Esophagus squamous epithelium (tissue), 5 donors: ENCODE measurements at places on chromosomes 12 and 14. TPM values are rescaled to one million over a fixed set of nuclear protein-coding genes. Genes with fewer than 3 reads are reported as not detected.

NAV3 gene
- total RNA-seq, result 3.0 TPM

SCN8A gene
- total RNA-seq, result 0.26 TPM

C14orf39 gene
- not detected for total RNA-seq

GPR135 gene
- 4.4 TPM for total RNA-seq

MYL2 gene
- not detected for total RNA-seq

TRPV4 gene
- 5.7 TPM for total RNA-seq

PLBD1 gene
- total RNA-seq, result 32.4 TPM

DACT1 gene
- 1.7 TPM for total RNA-seq

- no peaks in the 10 kb centered on the region for H3K36me3 ChIP-seq
- H3K27ac ChIP-seq, result no peak overlapping the region
- H3K4me3 ChIP-seq, result no peak overlapping the region
- H3K27me3 ChIP-seq, result no peaks in the 10 kb centered on the region
- DNase-seq, result no peak
These were observed 2.6 kb downstream of the EEF1AKMT3 start for GRCh38 chr12:57775044-57775443.

- H3K27me3 ChIP-seq, result no peaks in the 10 kb centered on the region
- no peak overlapping the region for H3K4me3 ChIP-seq
- H3K36me3 ChIP-seq, result no peaks in the 10 kb centered on the region
These were observed 16.7 kb downstream of the PDE1B start for GRCh38 chr12:54565986-54566544.

DNA sequence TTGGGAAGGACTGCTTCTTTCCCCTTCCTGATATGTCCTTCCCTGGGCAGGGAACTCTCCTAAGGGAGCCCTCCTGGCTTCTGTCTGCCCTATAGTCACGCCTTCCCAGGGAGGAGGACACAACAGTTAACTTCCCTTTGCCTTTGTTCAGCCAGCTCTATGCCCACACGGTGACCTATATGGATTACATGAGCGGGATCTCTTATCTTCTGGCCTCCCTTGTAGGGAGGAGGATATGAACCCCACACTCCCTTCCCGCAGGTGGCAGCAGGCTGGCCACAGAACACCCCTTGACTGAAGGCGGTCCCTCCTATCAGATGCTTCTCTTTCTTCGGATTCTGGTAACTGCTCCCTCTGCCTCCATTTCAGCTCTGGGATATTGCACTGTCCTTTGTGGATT is 135.6 kb upstream of the MAX start:
- peaks cover 9% of the 10 kb centered on the region for H3K4me1 ChIP-seq
- no peak overlapping the region for H3K4me3 ChIP-seq
- no peak for DNase-seq
- H3K27me3 ChIP-seq, result peaks cover 3% of the 10 kb centered on the region

DNA sequence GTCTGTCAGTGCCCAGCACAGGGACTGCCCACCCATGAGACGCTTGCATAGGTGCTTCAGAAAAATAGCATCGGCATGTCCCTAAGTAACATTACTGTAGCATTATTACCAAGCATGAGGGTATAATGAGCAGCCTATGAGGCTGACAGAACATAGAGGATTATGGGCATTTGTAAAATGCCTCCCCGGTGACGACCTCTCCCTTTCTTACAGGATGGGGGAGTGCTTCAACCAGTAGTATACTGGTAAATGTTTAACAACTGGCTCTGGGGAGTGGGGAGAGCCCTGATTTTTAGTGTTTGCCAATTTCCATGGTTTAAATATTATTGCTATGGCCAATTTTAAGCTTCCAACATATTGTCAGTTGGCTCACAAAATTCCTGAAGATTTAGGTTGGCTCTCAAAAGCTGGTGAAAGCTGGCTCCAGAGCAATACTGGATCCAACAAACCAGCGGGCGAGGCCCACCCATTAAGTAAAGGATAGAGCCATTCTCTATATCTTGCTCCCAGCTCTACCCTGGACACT is 104.5 kb downstream of the ETNK1 start:
- peaks cover 10% of the 10 kb centered on the region for H3K4me1 ChIP-seq
- H3K36me3 ChIP-seq, result no peaks in the 10 kb centered on the region
- DNase-seq, result no peak
- no peak overlapping the region for H3K4me3 ChIP-seq
- no peaks in the 10 kb centered on the region for H3K27me3 ChIP-seq
- H3K27ac ChIP-seq, result peak overlapping the region; percentile 78

- H3K4me1 ChIP-seq, result peaks cover 5% of the 10 kb centered on the region
- no peak for DNase-seq
- H3K27me3 ChIP-seq, result no peaks in the 10 kb centered on the region
- H3K4me3 ChIP-seq, result peak overlapping the region; percentile 56
- H3K27ac ChIP-seq, result peak overlapping the region; percentile 98
These were observed 1.0 kb upstream of the RIC8B start for GRCh38 chr12:106773286-106774004.

DNA sequence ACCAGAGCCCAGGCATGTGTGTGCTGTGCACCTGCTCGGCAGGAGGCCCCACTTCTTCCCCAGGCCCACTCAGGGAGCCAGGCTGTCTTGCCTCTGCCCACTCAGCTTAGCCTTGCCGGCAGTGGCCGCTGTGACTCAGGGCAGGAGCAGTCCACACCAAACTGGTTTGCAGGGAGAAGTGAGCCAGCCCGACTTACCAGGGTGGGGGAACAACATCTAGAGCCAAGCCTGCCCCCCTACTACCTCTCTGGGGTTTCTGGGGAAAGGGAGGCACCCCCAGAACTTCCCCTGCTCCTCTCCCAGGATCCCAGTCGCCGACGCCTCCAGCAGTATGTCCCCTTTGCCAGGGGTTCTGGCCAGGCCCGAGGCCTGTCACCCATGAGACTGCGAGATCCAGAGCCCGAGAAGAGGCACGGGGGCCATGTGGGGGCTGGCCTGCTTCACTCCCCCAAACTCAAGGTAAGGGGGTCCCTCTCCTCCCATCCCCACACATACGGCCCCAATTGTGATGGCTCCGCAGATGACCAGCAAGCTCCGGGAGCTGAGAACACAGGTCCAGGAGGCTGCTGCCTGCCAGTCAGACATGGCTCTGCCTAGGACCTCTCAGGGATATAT is 3.0 kb downstream of the PLEKHG6 start:
- H3K27me3 ChIP-seq, result no peaks in the 10 kb centered on the region
- no peak for DNase-seq
- H3K4me3 ChIP-seq, result no peak overlapping the region
- H3K27ac ChIP-seq, result peak overlapping the region; percentile 89
- H3K36me3 ChIP-seq, result peaks cover 51% of the 10 kb centered on the region

DNA sequence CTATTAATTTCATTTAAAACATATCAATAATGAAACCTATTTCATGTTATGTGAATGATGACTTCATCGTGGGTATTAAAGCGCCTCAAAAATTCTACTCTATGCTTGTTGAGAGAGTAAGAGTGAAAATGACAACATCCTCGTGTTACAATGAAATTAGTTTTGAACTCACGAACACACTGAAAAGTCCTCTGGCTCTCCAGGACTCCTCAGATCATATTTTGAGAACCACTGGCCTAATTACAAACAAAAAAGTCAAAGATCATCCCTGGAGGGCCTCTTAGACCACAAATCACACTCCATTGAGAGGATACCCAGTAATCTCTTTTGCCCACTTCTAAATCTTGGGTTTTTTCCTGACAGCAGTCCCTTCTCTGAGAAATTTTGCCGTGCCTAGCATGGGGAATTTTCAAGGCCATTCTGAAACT is 19.1 kb downstream of the DAAM1 start:
- no peaks in the 10 kb centered on the region for H3K27me3 ChIP-seq
- no peak for DNase-seq
- H3K4me1 ChIP-seq, result peaks cover 5% of the 10 kb centered on the region
- H3K27ac ChIP-seq, result no peak overlapping the region
- H3K36me3 ChIP-seq, result no peaks in the 10 kb centered on the region

DNA sequence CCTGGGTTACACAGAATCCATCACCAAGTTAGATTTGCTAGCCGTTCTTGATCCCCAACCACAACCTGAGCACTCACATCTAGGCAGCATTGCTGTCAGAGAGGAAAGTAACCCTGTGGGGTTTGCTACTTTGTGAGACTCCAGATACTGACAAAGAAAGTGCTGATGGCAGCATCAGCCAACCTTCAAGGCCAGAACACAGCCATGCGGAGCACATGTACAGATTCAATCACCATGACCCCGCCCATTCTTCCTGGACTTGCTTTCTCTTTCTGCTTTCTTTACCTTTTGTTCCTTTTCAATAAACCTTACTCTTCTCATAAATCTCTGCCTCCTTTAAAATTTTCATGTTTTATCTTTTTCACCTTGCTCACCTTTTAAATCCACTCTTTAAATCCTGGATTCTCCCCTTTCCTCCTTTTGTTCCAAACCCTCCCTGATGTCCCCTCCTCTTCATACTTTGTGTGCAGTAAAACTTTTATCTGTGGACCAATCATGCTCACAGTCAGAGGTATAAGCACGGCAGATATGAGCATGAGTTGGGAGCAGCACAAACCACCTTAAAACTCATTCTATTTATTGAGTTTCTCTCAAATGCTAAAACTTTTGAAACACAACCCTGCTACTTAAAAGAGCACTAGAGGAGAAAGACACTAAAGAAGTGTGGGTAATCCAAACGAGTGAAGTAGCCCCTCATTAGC is 21.9 kb upstream of the CERS5 start:
- H3K4me1 ChIP-seq, result peaks cover 54% of the 10 kb centered on the region
- H3K4me3 ChIP-seq, result no peak overlapping the region
- no peak for DNase-seq
- no peaks in the 10 kb centered on the region for H3K27me3 ChIP-seq
- H3K27ac ChIP-seq, result peak overlapping the region; percentile 67

DNA sequence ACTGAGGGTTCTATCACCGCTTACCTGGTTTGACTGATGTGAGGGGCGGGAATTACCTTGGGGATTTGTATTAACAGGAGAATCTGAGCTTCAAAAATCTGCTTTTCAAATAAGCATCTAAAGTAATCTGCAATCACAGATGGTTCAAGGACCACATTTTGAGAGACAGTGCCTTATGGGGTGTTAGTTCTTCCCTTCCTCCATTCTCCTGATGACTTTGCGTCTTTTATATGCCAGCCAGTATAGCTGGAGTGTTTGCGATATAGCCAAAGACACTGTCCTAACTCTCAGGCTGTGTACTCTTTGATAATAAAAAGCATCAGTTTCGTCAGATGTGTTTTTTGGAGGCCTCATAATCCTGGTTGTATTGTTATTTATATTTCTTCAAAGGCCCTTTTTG is 39.5 kb downstream of the PPHLN1 start:
- DNase-seq, result no peak
- no peaks in the 10 kb centered on the region for H3K4me1 ChIP-seq
- no peaks in the 10 kb centered on the region for H3K27me3 ChIP-seq
- no peaks in the 10 kb centered on the region for H3K36me3 ChIP-seq
- no peak overlapping the region for H3K4me3 ChIP-seq

GRCh38 chr14:61564618-61565091 is 130.7 kb upstream of the HIF1A start:
- no peak overlapping the region for H3K4me3 ChIP-seq
- no peaks in the 10 kb centered on the region for H3K27me3 ChIP-seq
- no peak for DNase-seq

DNA sequence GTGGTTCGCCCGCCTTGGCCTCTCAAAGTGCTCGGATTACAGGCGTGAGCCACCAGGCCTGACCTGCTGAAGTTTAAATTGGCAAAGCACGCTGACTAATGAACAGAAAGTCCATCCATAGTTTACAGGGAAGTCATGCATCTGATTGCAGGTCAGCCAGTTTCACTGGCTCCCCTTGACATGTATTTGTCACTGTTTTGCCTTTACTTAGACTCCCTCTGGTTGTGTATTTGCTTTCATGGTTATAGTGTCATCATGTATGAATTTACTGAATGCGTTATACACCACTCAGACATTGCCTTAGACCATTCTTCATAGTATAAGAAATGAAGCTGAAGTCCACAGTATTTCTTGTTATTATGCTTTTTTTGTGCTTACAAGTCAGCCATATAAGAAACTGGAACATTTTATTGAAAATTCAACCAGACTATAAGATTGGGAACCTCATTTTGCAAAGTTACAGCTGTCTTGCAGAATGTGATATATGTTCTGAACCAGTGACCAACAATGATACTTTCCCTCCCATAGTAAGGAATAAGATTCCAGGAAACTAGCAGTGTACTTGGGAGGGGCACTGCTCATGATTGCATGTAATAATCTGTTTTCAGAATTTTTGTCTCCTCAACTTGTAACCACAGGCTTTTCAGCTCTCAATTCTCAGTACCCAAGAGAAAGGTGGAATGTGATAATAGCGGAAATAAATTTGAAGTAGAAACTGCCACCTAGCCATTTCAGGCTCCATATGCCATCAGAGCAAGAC is 51.9 kb upstream of the ATF7IP start:
- no peak for DNase-seq
- H3K4me3 ChIP-seq, result no peak overlapping the region

GRCh38 chr12:57603815-57604453 is 690 bp upstream of the DTX3 start:
- peak overlapping the region; percentile 87 for H3K27ac ChIP-seq
- H3K36me3 ChIP-seq, result peaks cover 14% of the 10 kb centered on the region
- no peak for DNase-seq
- peaks cover 21% of the 10 kb centered on the region for H3K4me1 ChIP-seq
- peak overlapping the region; percentile 69 for H3K4me3 ChIP-seq

DNA sequence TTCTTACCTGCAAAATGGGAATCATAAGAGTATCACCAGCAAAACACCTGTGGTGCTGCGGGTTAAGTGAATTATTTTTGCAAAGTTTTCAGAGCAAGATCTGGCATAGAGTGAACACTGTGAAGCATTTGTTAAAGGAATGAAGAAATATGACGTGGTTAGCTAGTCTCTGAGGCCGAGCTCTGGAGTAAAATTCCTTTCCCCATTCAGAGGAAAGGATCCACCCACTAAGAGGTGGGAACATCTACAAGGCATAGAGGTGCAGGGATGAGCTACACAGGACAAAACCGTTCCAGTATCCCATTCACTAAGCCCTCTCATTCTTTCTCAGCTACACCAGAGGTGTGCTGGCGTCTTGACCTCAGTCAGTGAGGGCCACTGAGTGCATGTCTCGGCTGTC is 48.5 kb downstream of the JAG2 start:
- H3K4me3 ChIP-seq, result no peak overlapping the region
- H3K27ac ChIP-seq, result peak overlapping the region; percentile 86
- DNase-seq, result no peak
- H3K36me3 ChIP-seq, result no peaks in the 10 kb centered on the region

- no peak overlapping the region for H3K4me3 ChIP-seq
- H3K27ac ChIP-seq, result no peak overlapping the region
These were observed 20.9 kb upstream of the SCFD1 start for GRCh38 chr14:30600922-30601918.

GRCh38 chr14:50007123-50007903 is 109.1 kb downstream of the VCPKMT start:
- H3K36me3 ChIP-seq, result no peaks in the 10 kb centered on the region
- H3K27me3 ChIP-seq, result no peaks in the 10 kb centered on the region
- DNase-seq, result no peak
- H3K27ac ChIP-seq, result peak overlapping the region; percentile 91
- H3K4me3 ChIP-seq, result no peak overlapping the region

- H3K4me3 ChIP-seq, result no peak overlapping the region
- H3K27ac ChIP-seq, result no peak overlapping the region
- DNase-seq, result no peak
- no peaks in the 10 kb centered on the region for H3K36me3 ChIP-seq
- H3K4me1 ChIP-seq, result peaks cover 11% of the 10 kb centered on the region
These were observed 190.2 kb downstream of the ANO4 start for GRCh38 chr12:100984796-100985195.

GRCh38 chr12:50718760-50719159 is 45.1 kb upstream of the ATF1 start:
- H3K4me3 ChIP-seq, result no peak overlapping the region
- H3K36me3 ChIP-seq, result peaks cover 6% of the 10 kb centered on the region
- DNase-seq, result no peak
- no peak overlapping the region for H3K27ac ChIP-seq
- no peaks in the 10 kb centered on the region for H3K27me3 ChIP-seq
